ENCODE measurements at places on chromosomes 1 and 21.
A peak's percentile ranks its signal among the peaks of the same experiment; 100 is the strongest.

DNA sequence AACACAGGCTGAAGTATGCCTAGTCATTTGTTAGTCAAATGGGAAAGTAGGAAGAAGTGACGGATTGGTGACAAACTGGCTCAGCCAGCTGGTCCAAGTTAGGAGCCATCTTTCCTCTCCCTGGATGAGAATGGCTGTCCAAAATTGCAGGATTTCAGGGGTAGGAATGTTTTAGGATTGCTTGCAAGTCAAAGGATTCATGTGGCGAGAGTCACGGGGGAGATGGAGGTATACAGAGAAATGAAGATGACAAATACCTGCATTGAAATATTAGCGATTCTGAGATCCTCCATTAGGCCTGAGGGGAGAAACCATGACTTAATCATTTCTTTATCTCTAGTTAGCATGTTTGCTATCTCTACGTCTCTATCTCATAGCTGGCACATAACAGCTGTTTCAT, 41.8 kb upstream of the PIGC start:
- DNase-seq: no peak

DNA sequence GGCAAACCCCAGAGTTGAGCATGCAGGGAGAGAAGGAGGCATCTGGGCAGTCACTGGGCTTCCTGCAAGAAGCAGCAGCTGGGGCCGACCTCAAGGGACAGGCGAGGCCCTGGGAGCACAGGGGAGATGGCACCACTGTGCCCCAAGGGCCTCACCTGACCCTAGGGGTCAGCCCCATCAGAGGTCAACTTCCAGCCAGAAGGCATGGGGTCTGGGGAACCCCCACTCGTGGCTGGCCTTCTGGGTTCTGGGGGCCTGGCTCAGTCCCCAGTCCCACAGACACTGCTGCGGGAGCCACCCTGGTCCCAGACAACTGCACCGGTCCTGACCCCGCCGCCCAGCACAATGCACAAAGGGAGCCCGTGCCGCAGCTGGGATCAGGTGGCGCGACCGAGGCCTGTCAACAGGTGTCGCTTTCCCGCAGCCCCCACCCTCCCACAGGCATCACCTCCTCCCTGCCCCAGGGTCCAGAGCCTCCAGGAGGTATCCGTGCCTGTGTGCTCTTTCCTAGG, 6.2 kb downstream of the WNT9A start:
- DNase-seq: no peak

DNA sequence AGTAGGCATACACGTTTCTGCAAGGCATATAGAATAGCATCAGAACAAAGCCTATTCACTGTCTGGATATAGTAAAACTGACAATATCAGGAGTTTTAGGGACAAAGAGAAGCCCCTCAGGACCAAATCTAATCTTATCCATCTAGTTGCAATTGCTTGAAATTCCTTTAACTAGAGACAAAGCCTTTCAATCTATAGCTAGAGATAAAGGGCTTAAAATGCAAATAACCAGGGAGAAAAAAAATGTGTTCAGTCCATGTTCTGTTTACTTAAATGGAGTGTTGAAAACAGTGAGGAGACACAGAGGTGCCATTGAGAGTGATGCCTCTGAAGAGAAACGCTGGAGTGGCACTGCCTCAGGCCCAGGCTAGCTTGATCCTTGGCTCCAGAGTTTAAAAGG, 286.1 kb downstream of the DPYD start:
- no peak for DNase-seq

- DNase-seq: no peak
Observed at GRCh38 chr1:156379420-156380165, 10.6 kb downstream of the RHBG start.

GRCh38 chr1:214146523-214146922, 134.4 kb upstream of the SMYD2 start:
- no peak for DNase-seq

DNA sequence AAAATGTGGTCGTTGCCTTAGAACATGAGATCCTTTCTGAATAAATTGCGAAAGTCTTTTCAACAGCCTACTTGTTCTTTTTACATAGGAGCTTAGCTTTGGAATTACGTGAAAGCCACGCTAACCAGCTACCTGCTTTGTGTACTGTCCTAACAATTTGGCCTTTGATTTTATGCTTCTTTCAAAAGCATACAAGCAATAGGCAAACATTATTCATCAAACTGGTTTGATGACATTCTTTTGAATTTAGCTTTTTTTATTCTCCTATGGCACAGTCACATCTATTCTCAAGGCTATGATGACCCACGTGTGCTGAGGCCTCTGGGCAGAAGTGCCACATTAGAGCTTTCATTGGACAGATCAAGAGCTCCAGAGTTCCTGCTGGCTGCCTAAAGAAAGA, 178.0 kb upstream of the DPT start:
- no peak for DNase-seq

DNA sequence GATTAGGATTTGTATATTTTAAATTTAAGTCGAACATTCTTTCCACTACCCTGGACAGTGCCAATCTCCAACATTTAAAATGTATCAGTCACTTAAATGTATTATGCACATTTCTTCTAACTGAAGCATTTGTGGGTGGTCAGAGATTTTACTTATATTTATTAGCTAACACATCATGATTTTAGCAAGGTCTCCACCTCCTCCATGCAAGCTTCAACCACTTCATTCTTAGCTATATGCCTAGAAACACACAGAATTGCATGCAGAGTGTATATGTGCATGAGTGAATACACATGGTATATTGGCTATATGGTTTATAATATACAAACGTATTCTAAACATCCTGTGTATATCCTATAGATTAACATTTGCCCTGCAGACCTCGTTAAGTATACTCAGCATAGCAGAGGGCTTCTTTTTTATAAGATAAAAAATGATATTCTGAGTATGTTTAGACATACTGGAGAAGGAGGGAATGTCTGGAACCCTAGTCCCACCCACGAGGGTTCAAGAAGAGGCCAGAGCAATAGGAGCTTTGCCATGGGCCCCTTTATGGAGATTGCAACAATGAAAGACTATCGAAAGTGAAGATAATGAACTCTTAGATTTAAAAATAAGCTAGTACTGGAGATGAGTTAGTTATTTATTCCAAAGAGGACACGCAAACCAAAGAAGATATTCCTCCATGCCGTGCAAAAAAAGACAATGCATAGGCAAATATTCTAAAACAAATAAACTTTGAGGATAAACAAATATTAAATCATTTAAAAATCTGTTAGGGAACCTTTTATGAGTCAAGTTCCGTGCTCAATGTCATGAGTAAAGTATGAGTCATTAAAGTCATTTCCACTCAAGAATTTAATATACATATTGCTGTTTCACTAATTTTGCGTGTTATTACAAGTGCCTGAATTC, 480.4 kb downstream of the SIPA1L2 start:
- DNase-seq: no peak

DNA sequence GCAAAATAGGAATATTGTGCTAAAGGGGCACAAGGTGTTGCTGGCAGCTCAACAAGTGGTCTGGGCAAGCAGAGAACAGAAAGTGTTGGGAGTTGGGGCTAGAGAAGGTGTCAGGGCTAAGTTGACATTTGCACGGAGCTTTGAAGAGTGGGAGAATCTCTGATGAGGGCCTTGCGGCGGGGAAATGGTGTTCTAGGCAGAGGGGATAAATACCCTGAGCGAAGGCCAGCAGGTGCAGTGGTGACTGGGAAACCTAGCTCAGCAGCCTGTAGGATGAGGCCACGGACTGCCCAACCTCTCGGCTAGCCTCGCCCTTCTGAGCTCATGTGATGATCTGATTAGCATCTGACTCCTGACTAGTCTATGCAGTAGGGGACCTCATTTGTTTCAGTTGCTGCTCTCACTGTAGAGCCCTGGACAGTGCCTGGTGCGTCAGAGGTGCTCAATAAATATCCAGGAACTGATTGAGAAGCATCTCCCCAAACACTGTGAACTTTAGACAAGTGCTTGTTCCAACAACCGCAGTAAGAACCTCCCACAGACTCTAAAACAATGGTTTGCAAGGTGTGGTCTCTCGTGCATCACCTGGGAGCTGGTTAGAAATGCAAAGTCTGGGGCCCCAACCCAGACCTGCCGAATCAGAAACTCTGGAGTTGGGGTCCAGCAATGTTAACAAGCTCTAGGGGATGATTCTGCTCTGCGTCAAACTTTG, 1.0 kb upstream of the FOXO6 start:
- no peak for DNase-seq

- no peak for DNase-seq
Observed at GRCh38 chr1:183092350-183092749, 69.1 kb downstream of the LAMC1 start.

DNA sequence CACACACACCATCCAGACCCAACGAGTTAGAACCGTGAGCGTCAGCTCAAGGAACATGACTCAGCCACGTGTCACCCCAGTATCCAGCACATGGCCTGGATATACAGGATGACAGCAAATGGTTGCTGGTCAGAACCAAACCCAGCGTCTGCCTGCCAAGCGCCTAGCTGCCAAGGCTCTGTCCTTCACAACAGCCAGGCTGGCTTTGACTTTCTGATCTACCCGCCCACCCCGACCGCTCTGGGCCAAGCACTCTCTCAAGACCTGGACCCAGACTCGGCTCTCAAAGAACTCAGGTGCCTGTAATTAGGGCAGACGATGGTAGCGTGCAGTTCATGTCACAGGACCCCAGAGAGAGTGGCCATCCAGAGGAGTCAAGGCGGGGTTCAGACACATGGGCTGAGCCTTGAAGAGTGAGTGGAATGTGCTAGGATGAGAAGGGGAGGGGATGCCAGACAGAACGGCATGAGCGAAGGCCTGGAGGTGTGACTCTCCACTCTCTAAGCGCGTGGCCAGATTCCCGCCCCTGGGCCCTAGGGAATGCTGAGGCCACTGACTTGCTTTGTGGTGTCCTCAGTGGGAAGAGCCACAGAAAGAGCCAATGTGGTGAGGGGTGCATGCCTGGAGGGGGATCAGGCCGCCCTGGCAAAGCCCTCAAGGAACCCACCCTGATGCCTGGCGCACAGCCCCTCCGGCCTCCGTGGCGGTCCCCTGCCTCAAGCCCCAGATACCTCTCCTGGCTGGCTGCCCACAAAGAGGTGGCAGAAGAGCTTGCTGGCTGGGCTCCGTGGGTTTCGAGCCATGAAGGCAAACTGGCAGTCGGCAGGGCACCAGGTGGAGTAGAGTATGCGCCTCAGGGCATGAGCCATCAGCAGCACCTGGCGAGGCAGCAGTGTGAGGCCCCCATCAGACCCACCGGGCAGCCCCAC, 7.0 kb downstream of the SH2D5 start:
- DNase-seq: no peak

DNA sequence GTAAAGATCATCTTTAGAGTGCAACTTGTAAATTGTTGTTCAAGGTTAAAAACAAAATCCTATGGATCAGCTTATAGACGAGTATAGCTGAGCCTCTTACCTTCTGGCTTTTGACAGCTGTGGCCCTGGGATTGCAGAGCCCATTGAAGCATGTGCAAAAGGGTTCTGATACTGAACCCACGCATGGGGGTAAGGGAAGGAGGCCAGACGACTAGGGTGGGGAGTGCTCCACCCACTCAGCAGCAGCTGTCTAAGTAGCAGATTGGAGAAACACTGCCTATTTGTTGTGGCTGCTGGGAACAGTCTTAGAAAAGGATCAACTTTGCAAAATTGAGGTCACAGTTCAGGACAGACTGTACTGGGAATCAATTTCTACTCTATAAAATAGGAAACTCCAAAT, 16.1 kb downstream of the CD101 start:
- peak; percentile 9 for DNase-seq

DNA sequence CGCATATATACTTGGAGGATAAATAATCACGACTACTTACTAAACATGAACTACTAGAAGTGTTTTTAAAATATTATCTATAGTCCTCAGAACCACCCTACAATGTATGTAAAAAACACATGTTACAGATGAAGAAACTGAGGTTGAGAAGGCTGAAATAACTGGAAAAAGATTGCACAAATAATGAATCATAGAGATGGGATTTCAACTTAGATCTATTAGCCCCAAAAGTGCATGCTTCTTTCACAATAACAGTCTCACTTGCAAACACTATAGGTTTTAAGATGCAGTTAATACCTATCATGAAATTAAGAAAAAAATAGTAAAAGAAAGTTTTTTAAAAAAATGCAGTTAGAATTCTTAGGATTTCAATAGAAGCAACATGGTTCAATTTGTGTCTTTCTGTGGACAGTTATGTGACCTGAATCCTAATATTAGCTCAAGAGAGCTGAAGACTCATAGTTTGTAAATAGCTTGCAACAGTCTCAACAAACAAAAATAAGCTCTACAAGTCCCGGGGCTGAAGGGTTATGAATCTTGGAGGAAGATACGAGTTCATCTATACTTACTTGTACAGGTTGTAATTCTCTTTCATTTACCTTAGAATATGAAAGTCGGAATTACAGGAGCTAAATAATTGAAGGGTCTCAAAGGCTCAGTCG, 58.6 kb upstream of the NTPCR start:
- no peak for DNase-seq

DNA sequence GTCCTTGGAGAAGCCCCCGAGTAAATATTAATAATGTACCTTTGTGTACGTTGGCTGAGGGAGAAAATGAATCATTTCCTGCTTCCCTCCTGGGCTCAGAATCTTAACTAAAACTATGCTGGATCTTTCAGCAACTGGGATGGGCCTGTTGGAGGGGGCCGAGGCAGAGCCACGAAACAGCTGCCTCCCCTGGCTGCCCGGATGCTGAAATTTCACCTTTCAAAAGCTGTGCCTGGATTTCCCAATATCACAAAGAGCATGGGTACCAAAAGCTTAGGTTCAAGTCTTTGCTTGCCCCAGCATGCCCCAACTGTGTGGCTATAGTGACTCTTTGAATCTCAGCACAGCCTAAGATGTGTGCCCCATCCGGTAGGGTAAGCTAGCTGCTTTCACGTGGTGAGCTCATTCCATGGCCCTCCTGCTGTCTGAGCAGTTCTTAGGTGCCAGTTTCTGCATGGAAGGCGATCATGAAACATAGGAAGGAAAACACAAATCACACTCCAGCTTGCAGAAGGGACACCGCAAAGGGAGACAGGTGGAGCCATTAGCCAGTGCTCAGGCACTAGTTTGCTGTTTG, 473.5 kb downstream of the PTPRU start:
- no peak for DNase-seq

GRCh38 chr1:36771660-36772284, 262.5 kb downstream of the GRIK3 start:
- no peak for DNase-seq

DNA sequence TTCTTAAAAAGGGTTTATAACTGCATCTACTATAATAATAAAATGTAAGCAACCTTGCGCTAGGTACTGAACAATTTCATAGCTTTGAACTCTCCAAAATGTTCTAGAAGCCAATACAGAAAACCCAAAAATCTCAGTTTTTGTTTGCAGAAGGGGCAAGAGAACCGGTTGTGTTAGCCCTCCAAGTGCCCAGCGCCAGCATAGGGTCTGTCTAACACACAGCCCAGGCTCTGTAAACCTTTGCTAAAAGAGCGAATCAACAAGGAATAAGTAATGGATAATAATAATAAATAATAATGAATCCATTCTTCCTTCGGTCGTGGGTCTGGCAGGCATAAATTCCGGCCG, 333 bp upstream of the CHAF1B start:
- DNase-seq: no peak

GRCh38 chr1:16969057-16969611, 11.3 kb downstream of the MFAP2 start:
- no peak for DNase-seq

- no peak for DNase-seq
Observed at GRCh38 chr1:97820470-97821188, 100.2 kb downstream of the DPYD start.
